Stimulated activated CD8-positive, alpha-beta memory T cell treated with anti-CD3 and anti-CD28 coated beads, Interleukin-7, amount 100 ng/mL, for 4 hours (primary cell): ENCODE measurements at places on chromosomes 1 and 21.

GRCh38 chr1:33137800-33138199 lies 44.0 kb downstream of the TRIM62 start:
- no peak for DNase-seq

DNA sequence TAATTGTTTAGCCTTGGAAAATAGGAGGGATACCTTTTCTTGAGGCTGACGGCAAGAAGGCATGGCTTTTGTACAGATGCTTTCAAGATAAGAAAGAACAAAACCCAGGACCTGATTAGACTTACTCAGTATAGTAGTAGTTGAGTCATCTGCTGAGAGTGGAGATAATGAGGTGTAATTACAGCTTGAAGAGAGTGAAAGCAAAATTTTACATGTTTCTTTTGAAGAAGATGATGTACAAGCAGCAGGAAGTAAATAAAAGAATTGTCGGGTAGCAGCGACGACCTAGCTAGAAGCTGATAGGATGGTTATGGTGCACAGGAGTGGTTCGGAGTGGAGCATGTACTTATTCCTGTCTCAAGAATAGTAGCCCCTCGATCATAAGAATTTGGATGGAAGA lies 6.6 kb downstream of the ANGPTL1 start:
- DNase-seq = no peak

GRCh38 chr1:188423073-188423472 lies 1594.3 kb downstream of the PLA2G4A start:
- DNase-seq = no peak

- no peak for DNase-seq
Measured at GRCh38 chr1:206578068-206578977, 33.9 kb downstream of the EIF2D start.
